ENCODE measurements at places on chromosomes 4 and X. TPM values are rescaled to one million over a fixed set of nuclear protein-coding genes. Genes with fewer than 3 reads are reported as not detected.

GRCh38 chrX:126339928-126340327, 173.8 kb upstream of the DCAF12L2 start:
- DNase-seq = no peak

DNA sequence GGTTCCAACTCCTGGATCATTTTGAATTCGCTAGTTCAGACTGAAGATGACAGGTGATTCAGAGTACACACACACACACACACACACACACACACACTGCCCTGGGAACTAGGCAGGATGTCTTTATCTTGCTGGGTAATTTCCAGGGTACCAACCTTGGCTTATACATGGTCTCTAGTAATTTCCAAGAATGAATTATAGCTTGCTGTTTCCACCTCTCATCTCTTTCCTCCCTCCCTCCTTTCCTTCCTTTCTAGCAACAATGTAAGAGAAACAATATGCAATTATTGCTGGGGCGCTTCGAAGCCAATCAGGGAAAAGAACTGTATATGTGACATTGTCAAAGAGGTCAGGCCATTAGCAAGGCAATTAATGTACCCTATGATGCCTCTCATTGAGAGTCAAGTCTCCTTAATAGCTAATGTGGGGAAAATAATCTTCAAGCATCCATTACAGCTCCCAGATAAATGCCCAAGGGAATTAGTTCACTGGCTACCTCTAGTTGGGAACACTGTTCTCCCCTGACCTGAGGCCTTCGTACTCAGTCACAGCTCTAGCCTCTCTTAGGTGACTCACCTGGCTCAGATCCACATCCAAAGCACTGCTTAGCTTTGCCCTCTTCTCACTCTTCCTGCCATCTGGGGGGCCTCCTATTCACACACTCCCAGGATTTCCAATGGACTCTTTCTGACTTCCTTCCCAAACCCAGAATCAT, 311.5 kb downstream of the PPP1R2C start:
- no peak for DNase-seq

DNA sequence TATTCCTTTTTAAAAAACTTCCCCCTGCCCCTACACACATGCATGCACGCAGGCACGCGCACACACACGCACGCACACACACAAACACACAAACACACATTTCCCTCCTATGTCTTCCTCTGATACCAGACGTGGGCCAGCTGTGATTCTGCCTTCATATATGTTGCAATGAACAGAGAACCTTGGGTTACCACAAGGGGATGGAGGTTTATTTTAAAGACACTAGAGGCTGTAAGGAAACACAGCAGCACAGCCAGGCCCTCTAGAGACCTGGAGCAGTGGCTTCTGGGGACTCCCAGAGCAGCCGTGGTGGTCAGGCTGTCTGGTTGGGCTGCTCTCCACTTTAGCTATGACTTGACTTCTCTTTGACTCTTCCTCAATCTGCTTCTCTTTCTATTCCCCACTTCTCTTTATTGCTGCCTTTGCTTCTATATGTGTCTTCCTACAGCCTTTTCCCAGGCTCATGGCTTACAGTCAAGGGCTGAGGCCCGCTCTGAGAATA, 3.2 kb upstream of the TLR10 start:
- no peak for DNase-seq

GRCh38 chr4:128564081-128564630, 245.3 kb upstream of the JADE1 start:
- no peak for DNase-seq

- no peak for DNase-seq
Observed at GRCh38 chr4:6965329-6965728, 55.7 kb downstream of the TBC1D14 start.

DNA sequence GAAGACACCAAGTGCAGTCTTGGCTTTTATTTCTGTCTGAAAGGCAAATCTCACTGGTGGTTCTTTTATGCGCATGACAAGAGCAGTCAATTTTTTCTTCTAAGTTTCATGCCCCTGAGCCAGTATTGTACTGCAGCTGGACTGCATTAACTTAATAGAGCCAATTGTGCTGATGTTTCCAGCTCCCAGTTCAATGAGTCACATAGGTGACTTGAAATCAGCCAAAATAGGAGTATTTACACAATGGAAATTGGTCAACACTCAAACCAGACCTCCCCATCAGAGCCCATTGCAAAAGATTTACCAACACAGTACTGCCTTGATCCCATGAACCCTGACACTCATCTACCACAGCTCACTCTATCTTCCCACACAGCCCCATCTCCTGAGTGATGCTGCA, 100.3 kb upstream of the GUCY1A1 start:
- DNase-seq = no peak

The SLC10A6 gene
- total RNA-seq = 70.0 TPM

The MTTP gene
- not detected for total RNA-seq

Data from lower leg skin (tissue), 4 donors.